ENCODE measurements at places on chromosomes 3 and 15.
A peak's percentile ranks its signal among the peaks of the same experiment; 100 is the strongest.

- no peak overlapping the region for H3K4me3 ChIP-seq
- no peak for DNase-seq
- H3K27me3 ChIP-seq, result peaks cover 37% of the 10 kb centered on the region
Measured at GRCh38 chr15:68518785-68519430, 59.9 kb upstream of the CORO2B start.

DNA sequence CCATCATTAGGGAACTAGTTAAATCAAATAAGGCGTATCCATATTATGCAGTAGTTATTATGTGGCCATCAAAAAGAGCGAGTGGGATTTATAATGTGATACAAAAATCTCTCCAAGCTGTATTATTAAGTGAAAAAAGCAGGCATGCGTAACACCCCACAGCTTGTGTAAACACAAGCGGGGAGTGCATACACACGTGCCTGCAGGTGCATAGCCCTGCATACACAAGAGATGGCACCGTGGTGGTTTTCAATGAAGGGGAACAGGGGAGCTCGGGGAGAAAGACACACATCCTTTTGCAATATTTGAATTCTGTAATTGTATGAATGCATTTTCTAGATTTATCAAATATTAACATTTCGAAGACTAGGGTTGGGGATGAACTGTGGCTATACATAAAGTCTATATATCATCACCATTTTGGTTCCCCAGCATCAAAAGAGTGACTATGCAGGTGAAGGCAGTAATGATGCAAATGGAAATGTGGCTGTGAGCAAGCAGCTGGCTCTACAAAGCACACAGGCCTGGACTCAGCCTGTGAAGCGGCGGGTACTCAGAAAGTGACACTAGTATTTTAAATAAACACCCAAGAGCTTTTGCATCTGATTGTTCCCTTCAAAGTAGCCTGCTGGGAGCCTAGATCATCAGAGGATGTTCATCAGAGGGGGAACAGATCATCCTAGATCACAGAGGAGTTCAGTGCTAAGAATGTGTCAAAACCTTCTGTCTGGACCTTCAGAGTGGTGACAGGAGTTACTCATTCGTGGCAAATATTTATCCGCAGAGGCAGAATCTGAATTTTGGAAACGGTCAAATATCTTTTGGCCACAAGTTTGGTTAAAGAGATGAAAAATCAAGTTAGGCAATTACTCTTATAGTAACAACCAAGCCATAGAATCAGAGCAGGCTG lies 9.4 kb upstream of the KIF7 start:
- no peaks in the 10 kb centered on the region for H3K36me3 ChIP-seq
- H3K27me3 ChIP-seq, result peaks cover 37% of the 10 kb centered on the region
- H3K4me3 ChIP-seq, result peak overlapping the region; percentile 67
- peaks cover 2% of the 10 kb centered on the region for H3K4me1 ChIP-seq

DNA sequence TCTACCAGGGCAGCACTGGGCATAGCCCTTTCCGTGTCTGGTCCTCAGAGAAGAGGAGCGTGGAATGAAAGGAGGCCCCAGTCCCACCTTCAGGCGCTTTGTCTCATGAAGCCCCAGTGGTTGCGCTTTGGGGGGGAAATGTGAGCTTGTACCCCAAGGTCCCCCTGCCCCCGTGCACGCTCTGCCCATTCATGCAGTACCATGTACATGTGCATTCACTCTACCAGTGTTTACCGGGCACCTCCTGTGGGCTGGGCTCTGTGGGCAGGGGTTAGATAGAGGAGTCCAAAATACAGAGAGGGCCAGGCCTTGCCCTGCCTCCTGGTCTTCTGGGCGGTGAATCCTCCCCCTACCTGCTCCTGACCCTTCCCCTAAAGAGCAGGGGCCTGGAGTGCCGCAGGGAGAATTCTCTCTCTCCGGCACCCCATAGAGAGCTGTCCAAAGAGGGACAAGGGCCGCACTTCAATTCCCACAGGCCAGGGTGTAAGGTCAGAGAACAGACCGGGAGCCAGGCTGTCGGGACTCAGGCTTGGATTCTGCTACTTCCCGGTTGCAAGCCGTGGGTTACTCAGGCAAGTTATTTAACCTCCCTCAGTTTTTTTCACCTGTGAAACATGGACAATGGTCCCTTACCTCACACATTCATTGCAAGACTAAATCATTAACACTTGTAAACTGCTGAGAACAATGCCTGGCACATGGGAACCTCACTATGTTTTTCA lies 153.4 kb downstream of the MEGF11 start:
- H3K27me3 ChIP-seq, result peaks cover 6% of the 10 kb centered on the region
- H3K4me3 ChIP-seq, result no peak overlapping the region
- H3K27ac ChIP-seq, result no peak overlapping the region
- DNase-seq, result no peak
- H3K4me1 ChIP-seq, result no peaks in the 10 kb centered on the region

DNA sequence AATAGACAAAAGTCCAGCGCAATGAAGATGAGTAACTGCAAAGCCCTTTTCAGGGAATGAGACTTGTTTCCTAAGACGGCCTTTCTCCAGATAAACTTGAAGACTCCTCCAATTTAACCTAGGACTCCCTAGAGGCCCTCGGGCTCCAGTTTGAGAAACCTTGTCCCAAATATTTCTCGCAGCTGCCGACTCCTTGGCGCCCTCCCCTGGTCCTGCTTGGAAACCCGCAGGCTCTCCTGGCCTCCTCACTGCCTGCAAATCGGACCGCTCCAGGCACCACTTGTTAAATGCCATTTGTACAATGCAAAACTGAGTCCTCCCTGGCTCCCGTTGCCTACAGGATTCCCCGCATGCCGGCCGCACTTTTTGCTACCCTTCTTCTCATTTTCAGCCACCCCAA lies 36.8 kb downstream of the MUC4 start:
- H3K27ac ChIP-seq, result no peak overlapping the region
- H3K36me3 ChIP-seq, result peaks cover 14% of the 10 kb centered on the region
- H3K4me3 ChIP-seq, result no peak overlapping the region
- DNase-seq, result peak; percentile 25
- no peaks in the 10 kb centered on the region for H3K27me3 ChIP-seq
- H3K4me1 ChIP-seq, result peaks cover 12% of the 10 kb centered on the region

- H3K4me1 ChIP-seq, result no peaks in the 10 kb centered on the region
- no peak overlapping the region for H3K4me3 ChIP-seq
- no peak overlapping the region for H3K27ac ChIP-seq
Measured at GRCh38 chr3:79467721-79468120, 300.1 kb downstream of the ROBO1 start.

DNA sequence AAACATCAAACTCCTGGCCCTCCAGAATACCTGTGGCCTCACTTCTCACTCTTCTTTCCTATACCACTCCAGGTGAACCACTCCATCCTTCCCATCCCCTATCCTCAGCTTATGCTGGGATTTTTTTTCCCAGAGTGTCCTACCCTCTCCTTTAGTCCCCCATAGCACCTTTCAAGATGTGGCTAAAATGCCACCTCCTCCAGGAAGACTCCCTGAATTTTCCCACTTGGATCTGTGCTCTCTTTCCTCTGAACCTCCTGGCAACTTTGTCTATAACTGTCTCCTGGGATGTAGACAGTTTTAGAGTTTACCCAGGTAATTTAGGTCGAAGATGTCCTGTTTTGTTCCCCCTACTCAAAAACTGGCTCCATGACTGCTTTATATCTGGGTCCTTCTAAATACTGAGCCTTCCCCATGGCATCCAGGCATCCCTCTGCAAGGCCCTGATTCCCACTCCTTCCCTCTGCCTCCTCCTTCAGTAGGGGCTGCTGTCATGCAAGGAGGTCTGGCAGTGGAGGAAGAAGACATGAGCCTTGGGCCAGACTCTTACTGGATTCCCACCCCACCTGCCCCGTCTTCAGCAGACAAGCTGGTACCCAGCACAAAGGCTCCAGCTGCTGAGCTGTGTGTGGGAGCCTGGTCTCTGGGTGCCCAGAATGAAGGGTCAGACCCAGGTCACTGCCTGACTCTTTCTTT lies 161.5 kb downstream of the SMAD6 start:
- H3K4me3 ChIP-seq, result no peak overlapping the region
- no peaks in the 10 kb centered on the region for H3K36me3 ChIP-seq
- no peak for DNase-seq
- H3K4me1 ChIP-seq, result peaks cover 14% of the 10 kb centered on the region

All from T-helper 2 cell treated with Interferon-gamma antibody and Interleukin-4, amounts not matched to agents 5 μg/mL and 100 μg/mL, for 36 hours (primary cell).